ENCODE measurements at places on chromosomes 13 and 19.

- DNase-seq = peak; percentile 88
Measured at GRCh38 chr13:100350601-100351000, 238.0 kb downstream of the GGACT start.

- no peak for DNase-seq
Measured at GRCh38 chr19:45103156-45103507, 10.2 kb downstream of the PPP1R37 start.

DNA sequence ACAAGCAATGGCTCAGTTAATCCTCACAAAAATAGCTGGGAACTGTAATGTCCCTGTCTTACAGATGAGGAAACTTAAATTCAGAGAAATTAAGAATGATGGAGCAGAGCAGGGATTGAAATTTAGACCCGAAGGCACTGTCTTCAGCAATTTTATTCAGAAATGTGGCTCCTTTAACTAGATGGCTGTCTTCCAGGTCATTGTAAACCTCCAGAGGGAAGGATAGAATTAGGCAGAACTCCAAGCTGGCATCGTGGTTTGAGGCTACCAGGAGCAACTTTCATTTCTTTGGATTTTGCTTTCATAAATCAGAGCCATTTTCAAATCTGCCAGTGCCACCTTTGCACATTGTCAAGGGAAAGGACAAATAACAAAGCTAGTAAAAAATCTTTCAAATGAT, 339.0 kb downstream of the DCT start:
- peak; percentile 34 for DNase-seq

- DNase-seq = no peak
Measured at GRCh38 chr13:86109107-86109506, 309.9 kb upstream of the SLITRK6 start.

GRCh38 chr19:39524495-39524894, 8.2 kb downstream of the EID2B start:
- DNase-seq = no peak

- no peak for DNase-seq
Measured at GRCh38 chr13:46631179-46631542, 78.2 kb downstream of the LRCH1 start.

GRCh38 chr13:85816413-85816812, 17.2 kb upstream of the SLITRK6 start:
- peak; percentile 39 for DNase-seq

GRCh38 chr19:18073197-18073596, 13.5 kb downstream of the IL12RB1 start:
- DNase-seq = no peak

- DNase-seq = peak; percentile 10
Measured at GRCh38 chr13:42215578-42216421, 56.2 kb upstream of the AKAP11 start.

DNA sequence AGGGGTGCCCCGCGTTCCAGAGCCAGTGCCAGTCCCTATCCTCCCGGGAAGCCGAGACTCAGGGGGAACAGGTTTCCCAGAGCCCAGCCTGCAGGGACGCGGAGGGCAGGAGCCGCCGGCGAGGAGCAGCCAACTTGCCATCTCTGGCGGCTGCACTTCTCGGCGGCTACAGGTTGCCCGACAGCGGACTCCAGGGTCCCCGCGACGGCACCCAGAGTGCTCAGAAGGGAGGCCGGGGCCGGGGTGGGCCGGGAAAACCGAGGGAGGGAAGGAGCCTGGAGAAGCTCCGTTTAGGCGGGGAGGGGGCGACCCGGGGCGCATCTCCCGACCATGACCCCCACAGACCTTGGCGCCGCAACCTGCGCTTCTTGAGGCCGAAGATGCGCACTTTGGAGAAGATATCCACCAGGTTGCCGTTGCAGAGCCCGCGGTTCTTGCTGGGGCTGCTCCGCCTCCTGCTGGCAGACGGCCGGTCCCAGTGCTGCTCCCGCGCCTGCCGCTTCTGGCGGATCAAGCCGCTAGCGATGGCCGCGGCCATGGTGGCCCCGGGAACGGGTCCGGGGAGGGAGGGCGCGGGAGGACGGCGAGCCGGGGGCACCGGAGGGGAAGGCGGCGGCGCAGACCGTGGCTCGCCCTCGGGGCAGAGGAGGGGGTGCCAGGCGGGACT, 463.8 kb downstream of the ITGBL1 start:
- peak; percentile 71 for DNase-seq

DNA sequence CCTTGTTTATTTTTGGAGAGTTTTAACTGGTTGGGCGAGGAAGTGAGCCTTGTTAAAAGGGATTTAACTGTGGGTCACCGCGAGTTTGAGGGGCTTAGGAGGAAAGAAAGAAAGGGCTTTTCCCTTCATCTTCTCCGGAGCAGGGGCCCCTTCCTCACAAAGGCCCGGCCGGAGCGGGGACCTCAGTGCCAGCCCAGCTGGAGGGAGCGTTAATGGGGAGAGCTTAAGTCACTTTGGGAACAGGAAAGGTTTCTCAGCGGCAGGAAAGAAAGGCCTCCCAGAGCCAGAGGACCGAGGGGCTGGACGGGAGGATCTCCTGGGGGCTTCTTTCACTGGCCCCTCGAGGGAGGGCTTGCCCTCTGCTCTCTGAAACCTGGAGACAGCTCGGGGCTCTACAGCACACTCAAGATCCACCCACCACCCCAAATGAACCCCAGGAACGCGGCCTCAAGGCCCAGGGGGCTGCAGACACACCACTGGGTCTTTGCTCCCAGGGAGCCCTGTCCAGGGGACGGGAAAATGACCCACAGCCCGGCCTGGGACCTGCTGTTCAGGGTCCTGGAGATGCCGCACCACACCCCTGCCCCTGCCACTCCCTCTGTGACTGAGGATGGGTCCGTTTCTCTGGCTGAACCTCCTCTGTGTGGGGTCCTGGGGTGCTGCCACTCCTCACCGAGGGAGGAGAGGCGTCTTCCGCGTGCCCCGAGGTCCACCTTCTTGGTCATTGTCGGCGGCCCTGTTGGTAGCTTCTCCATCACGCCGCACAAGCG, 128.3 kb downstream of the URI1 start:
- DNase-seq = no peak

- DNase-seq = no peak
Measured at GRCh38 chr13:34464011-34464410, 478.1 kb upstream of the NBEA start.

GRCh38 chr19:29966588-29967249, 24.7 kb downstream of the URI1 start:
- no peak for DNase-seq

DNA sequence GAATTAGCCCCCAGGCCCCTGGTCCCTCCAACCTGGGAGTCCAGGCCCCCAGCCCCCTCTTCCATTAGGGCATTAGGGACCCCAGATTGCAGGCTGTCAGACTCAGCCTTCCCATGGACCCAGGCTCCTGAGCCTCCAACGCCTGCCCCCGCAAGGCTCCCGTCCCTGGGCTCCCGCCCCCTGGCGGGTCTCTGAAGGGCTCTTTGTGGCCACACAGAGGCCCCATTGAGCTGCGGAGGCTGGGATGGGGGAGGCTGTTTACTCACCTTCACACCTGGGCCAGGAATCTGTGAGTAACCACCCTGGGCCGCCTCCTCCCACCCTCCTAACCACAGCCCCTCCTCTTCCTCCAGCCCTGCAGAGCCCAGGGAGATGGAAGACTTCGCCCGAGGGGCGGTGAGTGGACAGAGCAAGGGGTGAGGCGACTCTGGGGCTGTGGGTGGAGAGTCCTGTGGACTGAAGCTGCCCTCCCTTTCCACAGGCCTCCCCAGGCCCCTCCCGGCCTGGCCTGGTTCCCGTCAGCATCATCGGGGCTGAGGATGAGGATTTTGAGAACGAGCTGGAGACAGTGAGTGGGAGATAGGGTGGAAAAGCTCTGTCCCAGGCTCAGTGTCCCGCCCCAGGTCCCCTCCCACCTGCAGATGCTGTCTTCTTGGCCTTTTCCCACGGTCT, 4.9 kb downstream of the ARHGEF1 start:
- no peak for DNase-seq

Data from NCI-H1092 treated with DMSO at 0.1 percent for 48 hours (cell line).